ENCODE measurements at places on chromosomes 3 and 15.

DNA sequence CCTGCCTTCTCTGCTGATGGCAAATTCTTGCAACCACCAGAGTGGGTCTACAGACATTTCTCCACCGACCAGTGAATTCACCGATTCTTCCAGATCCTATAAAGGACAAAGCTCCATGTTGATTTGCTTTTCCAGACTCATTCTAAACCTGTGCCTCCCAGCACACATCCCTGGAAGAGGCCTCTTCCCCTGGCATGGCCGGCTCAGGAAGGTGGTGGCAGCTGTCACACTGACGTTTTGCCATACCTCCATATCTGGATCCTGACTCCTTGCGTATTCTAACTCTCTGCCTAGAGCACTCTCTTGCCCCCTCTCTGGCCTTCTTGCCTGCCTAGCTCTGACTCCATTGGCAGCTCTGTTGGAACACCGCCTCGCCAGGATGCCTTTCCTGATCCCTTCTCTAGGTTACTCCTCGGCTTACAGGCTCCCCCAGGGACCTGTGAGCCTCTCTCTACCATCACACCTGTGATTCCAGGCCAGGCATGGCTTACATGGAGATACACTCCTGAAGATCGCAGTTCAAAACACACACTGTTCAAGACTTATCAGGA, 31.0 kb downstream of the SLCO2A1 start:
- DNase-seq, result no peak

DNA sequence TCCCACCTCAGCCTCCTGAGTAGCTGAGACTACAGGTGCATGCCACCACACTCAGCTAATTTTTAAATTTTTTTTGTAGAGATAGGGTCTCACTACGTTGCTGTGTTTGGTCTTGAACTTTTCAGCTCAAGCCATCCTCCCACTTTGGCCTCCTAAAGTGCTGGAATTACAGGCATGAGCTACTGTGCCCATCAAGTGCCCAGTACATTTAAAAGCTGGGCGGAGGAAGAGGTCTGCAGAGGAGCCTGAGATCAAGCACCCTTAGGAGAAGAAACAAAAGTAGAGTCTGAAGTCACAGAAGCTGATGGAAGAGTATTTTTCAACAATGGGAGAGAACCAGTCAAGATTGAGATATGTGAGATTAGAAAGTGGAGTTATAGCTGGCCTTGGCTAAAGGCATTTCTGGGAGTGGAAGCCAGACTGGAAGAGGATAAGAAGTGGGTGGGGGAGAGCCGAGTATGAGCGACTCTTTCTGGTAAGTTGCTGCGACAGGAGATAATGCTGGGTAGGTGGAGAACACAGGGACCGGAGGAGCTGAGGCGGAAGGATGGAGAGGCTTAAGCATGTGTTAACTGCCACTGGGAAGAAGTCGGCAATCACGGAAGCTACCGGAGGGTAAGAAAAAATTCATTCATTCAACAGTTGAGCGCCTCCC, 782 bp upstream of the IREB2 start:
- no peak for DNase-seq

DNA sequence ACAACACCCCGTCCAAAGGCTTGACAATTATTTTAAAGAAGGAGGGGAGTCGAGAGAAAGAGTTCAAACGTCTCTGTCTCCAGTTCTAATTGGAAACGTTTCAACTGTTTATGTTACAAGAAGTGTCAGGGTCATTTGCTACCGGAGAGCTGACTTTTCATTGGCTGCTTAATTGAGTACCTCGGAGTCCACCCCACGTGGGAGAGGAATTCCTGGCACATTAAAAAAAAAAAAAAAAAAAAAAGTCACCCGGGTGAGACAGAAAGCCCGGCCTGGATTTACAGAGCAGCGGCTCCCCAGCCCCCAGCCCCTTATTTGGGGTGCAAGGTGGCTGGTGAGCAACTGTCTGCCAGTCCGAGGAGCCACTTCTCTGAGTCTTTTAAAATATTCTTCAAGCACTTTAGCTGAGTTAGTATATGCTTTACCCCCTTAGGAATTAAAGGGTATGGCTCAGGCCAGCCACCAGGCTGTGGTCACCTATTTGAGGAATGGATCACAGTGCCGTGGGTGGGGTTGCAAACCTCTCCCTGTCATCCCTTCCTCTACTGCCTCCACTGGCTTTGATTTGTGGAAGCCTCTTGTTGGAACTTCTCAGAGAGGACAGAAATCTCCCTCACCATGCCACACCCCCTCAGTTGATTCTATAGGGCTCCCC, 3.9 kb upstream of the TLE3 start:
- no peak for DNase-seq

DNA sequence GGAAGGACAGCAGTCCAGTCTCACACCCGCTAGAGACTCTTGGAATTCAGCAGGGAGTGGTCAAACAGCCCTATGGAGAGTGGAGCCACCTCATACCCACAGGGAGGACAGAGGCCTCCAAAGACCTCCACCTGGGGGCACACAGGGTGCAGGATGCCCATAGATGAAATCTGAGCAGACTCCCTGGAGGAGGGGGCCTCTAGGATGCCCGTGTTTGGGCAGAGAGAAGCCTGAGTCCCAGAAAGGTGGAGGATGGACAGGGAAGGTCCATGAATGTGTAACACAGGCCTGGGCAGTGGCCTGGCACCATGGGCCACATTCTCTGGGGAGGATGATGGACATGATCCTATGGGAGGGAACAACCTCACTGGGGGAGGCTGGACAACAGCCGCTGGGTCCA, 21.7 kb downstream of the DUSP7 start:
- no peak for DNase-seq

GRCh38 chr3:107458871-107459270, 63.9 kb upstream of the BBX start:
- no peak for DNase-seq

DNA sequence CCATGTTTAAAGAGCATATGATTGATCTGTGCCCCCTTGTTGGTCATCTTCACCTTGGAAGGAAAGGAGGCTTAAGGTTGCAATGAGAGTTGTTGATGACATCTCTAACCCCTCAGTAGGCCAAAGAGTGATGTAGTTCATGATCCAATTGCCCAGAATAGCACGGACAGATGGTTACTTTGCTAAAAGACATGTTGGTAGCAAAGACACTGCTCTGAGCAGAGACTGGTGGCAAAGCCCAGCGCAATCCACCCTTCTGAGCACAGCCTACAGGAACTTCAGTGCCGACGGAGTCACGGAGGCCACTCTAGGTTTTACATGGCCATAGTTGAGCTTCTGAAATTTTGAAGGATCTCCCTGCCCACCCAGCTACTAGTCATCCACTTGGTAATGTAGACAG, 21.8 kb downstream of the FBXO45 start:
- no peak for DNase-seq

- DNase-seq, result no peak
Observed at GRCh38 chr3:23519314-23520208, 286.2 kb upstream of the UBE2E1 start.

- no peak for DNase-seq
Observed at GRCh38 chr15:74202452-74203401, at the start of gene STRA6. TSS of gene STRA6 (minus strand) at chr15:74202787. CDS start at chr15:74202267, 520 bp downstream.

- DNase-seq, result no peak
Observed at GRCh38 chr15:99187936-99188335, 61.4 kb downstream of the TTC23 start.

DNA sequence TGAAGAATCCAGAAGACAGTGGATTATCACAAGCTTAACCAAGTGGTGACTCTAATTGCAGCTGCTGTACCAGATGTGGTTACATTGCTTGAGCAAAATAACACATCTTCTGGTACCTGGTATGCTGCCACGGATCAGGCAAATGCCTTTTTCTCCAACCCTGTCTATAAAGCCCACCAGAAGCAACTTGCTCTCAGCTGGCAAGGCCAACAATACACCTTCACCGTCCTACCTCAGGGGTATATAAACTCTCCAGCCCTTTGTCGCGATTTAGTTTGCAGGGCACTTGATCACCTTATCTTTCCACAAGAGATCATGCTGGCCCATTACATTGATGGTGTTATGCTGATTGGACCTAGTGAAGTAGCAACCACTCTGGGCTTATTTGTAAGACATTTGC, 52.6 kb downstream of the PAQR5 start:
- DNase-seq, result no peak
